ENCODE measurements at places on chromosomes 12 and 14.

GRCh38 chr12:98402091-98402490 is 113.3 kb upstream of the TMPO start:
- no peak for DNase-seq

DNA sequence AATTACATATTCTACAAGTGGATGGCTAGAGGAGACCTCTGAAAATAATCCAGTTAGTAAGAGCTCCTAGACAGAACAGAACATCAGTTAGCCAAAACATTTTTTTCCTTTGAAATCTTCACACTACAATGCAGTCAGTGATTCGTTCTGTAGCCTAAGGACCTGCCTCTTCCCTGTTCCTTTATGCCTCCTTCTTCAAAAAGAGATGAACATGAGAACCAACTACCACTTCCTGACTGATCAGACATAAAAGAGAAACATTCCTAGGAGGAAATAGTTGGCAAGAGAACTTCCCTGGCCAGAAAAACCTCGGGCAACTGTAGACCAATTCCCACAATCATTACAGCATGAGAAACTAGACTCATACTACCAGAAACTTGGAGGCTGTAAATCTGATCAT is 29.4 kb downstream of the ITPR2 start:
- no peak for DNase-seq

- peak; percentile 71 for DNase-seq
Measured at GRCh38 chr12:89345830-89346740, 6.2 kb downstream of the DUSP6 start.

GRCh38 chr14:77593501-77593961 is 22.9 kb downstream of the SPTLC2 start:
- no peak for DNase-seq

DNA sequence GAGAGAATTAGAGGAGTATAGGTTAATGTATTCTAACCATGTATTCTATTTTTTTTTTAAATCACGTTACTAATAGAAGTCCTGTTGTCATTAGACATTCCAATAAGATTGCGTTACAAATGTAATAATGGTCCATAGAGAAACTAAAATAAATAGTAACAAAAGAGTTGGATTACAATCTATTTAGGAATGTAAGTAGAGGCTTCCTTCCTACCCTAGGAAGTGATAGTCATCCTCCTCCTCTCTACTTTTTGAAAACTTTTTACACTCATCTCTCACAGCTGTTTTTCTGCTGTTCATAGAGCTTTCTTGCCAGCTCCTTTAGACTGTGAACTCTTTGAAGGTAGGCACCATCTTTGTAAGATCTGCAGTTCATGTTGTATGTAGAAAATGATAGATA is 23.6 kb downstream of the TRHDE start:
- DNase-seq = no peak

DNA sequence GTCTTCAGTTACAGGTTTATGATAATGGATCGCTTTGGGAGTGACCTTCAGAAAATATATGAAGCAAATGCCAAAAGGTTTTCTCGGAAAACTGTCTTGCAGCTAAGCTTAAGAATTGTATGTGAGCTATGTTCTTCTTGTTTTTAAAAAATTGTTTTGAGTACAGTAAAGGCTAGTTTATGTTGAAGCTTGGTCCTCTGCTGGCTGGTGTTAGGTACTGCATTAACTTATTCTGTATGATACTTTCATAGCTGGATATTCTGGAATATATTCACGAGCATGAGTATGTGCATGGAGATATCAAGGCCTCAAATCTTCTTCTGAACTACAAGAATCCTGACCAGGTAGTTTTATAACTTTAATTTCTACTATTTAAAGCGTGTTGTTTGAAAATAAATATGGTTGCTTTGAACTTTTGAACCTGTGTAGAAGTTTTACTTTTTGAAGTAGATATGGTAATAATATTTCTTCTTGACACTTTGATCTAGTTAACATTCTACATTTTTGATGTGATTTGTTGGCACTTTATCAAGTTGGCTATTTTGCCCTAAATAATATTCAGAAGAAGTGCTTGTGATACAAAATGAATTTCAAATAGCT is 55.7 kb downstream of the VRK1 start:
- no peak for DNase-seq

DNA sequence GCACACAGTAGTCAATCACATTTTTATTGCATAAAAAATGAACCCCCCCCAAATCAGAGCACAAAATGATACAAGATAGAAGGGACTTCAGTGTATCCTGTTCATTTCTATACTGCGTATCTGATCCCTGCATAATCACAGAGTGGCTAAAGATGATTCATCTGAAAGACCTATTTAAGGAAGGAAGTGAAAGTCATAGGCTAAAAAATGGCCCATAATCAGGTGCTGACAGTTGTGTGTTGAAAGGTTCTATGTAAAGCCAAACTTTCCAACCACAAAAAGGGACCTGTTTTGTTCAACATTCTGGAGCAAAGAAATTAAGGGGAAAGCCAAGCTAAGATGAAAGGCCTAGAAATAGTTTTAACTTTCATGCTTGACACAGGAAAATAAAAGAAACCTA is 147.8 kb upstream of the ATP2B1 start:
- no peak for DNase-seq

DNA sequence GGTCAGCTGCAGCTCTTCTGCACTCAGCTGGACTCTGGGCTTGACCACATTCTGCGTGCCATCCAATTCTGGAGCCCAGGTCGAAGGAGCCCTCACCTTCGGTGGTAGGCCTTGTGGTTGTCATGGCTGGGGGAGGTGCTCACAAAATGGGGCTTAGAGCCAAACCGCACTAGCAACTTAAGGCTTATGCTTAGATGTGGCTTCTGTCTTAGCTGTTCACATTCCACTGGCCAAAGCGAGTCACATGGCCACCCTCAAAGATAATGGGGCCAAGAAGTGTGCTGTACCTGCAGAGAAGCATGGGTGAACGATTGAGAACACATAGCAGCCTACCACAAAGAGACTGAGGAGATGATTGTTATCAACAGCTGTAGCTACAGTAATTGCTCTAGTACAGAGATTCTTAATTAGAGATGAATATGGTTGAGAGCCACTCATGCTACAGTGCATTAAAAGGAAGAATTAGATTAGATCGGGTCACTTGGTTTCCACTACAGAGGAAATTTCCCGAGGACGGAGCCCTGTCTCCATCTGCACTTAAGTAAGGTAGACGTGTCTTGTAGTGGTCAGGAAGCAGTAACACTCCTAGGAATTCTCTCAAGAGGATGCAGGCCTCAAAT is 334.6 kb upstream of the FKBP4 start:
- peak; percentile 36 for DNase-seq

DNA sequence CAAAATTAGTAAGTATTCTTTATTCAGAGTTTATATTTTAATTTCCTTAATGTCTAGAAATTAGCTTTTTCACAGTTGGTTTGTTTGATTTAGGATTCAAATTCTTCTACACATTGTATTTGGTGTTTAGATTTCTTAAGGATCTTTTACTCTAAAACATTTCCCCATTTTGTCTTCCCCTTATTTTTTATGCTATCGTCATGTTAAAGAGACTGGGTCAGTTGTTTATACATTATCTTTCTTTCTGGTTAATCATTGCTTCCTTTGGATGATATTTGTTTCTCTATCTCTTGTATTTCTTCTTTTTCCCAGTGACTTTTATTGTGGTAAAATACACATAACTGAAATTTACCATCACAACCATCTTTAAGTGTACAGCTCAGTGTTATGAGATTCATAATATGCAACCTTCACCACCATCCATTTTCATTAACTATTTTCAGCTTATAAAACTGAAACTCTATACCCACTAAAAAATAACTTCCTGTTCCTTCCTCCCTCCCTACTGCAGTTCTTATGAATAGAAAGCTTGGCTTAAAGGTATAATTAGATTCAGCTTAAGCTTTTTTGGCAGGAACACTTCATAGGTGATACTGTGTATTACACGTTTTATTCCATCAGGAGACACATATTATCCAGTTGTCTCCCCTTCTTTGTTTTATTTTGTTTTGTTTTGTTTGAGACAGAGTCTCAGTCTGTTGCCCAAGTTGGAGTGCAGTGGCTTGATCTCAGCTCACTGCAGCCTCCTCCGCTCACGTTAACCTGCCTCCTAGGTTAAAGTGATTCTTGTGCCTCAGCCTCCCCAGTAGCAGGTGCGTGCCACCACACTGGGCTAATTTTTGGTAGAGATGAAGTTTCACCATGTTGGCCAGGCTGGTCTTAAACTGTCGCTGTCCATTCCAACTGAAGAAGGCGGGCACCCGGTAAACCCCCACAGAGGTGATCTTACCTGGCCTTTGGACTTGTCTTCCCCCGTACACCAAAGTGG is 45.0 kb downstream of the NOPCHAP1 start:
- DNase-seq = no peak

- DNase-seq = no peak
Measured at GRCh38 chr12:45718306-45718705, 11.2 kb upstream of the ARID2 start.

GRCh38 chr14:26377150-26377549 is 220.7 kb downstream of the NOVA1 start:
- no peak for DNase-seq

- no peak for DNase-seq
Measured at GRCh38 chr12:32302218-32303173, 96.9 kb upstream of the FGD4 start.

- DNase-seq = no peak
Measured at GRCh38 chr14:104669697-104670096, 19.7 kb upstream of the INF2 start.

GRCh38 chr12:93786656-93787397 is 109.7 kb downstream of the CRADD start:
- no peak for DNase-seq

DNA sequence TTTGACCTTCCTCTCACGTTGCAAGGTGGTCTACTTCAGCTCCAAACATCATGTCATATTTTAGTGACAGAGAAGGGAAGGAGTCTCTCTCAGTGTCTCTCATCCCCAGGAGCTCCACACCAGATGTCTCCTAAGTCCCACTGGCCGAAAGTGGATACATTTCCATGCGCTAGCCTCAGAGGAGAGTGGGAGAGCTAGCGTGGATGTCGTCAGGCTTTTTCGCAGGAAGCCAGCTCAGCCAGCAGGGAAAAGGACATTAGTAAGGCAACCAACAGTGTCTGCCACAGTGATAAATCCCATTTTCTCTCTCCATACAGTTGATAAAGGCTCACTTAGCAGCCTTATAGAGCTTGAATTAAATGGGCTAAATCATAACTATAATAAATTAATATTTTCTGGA is 155.7 kb downstream of the PELI2 start:
- no peak for DNase-seq

DNA sequence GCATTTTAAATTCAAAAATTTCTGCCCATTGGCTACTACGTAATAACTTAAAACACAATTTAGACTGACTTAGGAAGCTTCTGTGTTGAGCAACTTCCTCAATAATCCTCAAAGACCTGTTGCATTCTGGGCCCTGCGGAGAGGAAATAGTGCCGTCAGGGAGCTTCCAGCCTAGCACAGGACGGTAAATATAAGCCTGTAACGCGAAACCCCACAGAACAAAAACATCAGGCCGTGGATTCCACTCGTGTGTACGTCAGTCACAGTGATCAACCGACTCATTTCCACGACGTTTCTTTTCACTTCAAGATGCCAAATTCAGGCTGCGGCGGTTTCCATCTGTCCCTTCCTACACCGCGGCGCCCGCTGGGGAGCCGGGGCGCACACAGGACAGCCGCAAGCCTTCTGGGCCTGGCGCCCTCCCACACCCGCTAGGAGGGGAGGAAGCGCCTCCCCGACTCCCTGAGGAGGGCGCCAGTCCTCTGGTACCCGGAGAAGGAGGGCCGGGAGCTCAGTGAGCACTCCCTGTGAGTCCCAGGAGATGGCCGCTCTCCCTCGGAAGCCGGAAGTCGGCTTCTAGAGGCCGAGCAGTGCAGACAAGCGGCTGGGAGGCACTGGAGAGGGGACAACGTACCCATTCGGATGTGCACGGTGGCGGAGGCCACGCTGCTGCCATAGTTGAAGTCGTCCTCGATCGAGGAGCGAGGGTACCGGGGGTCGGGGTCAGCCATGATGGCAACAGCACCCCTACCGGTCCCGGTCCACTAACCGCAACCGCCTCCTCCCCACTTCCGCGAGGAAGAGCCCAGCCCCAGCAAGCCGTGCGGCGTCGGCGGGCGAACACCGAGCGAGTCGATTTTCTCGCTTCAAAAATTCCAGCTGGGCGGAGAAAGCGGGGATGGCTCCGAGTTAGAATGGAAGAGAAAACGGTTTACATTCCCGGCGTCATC is at the start of gene TMBIM4:
TSS of gene TMBIM4 (minus strand) at position 776 of the 950 bp plus-strand sequence. CDS start at position 731, 45 bp downstream.
- peak; percentile 98 for DNase-seq

DNA sequence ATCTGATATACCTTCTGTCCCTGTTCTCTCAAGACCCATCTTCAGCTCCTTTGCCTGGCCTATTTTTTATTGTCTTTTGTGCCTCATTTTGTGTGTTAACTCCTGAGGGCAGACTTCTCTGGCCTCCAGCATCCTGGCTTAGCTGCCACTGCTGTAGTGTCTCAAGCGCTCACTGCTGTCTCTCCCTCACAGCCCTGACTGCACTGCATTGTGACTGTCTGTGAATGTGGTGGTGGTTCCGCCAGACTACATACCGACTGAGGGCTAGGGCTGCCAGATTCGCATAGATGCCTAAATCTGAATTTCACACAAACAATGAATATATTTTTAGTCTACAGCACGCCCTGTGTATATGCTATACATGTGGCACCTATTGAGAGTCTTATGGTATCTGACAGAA is 1088.9 kb upstream of the TMEM132C start:
- DNase-seq = no peak

- no peak for DNase-seq
Measured at GRCh38 chr14:34983148-34983760, 462 bp downstream of the SRP54 start.

DNA sequence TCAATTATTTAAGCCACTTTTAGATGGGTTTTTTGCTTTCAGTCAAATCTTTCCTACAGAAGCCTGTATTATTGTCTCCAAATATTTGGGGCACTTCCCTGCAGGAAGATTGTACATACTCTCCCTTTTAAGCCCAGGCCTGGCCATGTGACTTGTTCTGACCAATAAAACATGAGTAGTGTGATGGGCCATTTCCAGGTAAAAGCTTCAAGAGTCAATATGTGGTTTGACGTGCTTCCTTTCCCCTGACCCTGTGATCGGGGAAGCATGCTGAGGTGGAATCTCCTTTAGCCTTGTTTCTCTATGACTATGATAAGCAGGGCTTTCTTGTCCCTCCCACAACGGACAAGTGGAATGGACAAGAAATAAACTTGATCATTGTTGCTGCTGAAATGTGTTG is 14.2 kb upstream of the NIN start:
- no peak for DNase-seq

- no peak for DNase-seq
Measured at GRCh38 chr12:117321572-117321971, 39.9 kb downstream of the NOS1 start.

GRCh38 chr12:92035477-92035876 is 110.2 kb downstream of the BTG1 start:
- no peak for DNase-seq
